NCI-H748 treated with DMSO at 0.1 percent for 48 hours (cell line): ENCODE measurements at places on chromosomes 3 and 15.

GRCh38 chr3:157376603-157377300 is 59.9 kb upstream of the PTX3 start:
- no peak for DNase-seq

DNA sequence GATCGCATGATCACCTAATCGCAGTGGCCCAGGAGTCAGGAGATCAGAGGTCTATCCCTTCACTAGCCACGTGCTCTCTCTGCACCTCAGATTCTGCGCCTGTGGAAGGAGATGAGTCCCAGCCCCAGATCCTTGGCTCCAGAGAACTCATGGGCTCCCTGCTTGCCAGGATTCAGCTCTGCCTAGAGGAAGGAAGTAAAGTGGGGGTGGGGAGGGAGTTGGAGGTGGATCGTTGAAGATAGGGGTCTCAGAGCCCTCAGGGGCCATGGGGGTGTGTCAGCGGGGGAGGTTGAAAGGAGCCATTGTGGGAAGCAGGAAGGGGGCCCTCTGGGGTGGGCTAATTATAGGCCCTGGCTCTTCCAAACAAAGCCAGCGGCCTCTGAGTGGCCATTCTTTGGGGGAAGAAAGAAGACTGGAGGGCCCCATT is 11.3 kb upstream of the STRA6 start:
- no peak for DNase-seq

DNA sequence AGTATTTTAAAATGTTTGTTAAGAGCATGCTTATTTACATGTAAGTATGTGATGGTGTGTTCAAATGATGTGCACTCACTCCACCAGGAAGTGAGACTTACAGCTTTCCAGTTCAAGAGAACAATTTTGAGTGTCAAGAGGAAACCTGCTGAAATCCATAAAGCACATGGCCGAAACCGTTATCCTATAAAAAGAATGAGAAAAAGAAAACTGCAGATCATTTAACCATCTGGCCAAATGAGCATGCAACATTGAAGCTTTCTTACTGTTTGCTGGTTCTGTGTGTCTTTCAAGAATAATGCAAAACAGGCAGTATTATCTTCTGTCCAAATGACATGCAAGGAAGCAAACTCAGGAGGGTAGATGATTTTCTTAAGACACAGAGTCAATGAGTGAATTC is 26.3 kb downstream of the GABRR3 start:
- no peak for DNase-seq

DNA sequence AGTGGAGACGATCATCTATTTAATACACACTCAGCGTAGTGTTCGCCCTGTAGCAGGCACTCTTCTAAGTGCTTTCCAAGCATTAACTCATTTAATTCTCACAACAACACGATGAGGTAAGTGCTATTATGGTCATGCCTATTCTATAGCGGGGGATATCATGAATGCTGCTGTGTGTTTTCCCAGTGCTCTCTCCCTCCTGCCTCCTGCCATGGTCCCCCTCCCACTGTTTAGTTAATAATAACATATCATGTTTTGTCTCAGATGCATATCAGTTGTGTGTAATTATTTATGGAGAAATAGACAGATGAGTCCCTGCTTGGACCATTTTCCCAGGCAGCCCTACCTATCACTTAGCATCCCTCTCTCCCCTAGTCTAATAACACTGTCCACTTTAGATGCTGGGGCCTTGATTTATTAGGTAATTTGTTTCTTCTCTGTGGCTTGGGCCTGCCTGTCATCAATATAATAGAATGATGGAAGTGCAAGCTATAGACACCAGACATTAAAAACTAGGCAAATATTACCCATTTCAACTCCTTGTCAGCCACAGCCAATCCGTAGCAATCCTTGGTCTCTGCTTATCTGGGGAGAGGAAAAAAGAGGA is 122.9 kb upstream of the TLE3 start:
- no peak for DNase-seq

GRCh38 chr15:30924353-30924752 is 20.6 kb downstream of the FAN1 start:
- DNase-seq: no peak

DNA sequence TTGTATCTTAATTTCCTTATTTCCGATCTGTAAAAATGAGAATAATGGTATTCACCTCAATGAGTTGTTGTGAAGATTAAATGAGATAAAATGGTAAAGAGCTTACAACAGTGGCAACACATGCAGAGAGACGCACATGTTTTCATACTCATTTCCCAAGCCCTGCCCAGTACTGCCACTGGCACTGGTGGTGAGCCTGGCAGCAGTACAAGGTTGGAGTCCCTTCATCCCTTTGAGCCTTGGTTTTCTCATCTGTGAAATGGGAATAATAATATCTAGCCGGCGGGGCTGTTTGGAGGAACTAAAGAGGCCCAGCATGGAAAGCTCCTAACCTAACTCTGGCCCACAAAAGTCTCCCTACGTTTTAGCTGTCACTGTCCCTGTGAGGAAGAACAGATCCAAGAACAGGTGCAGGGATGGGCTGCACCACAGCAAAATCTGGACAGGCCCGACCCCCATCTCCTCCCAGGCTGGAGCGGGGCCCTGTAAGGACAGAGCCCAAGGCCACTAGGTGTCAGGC is 866 bp upstream of the CD276 start:
- no peak for DNase-seq

- no peak for DNase-seq
Measured at GRCh38 chr3:36418296-36418695, 38.0 kb downstream of the STAC start.

- peak; percentile 1 for DNase-seq
Measured at GRCh38 chr15:57969355-57969754, 96.2 kb downstream of the ALDH1A2 start.

GRCh38 chr3:101814835-101815234 is 34.5 kb upstream of the NFKBIZ start:
- no peak for DNase-seq

- no peak for DNase-seq
Measured at GRCh38 chr3:47601281-47601680, 22.6 kb upstream of the CSPG5 start.

DNA sequence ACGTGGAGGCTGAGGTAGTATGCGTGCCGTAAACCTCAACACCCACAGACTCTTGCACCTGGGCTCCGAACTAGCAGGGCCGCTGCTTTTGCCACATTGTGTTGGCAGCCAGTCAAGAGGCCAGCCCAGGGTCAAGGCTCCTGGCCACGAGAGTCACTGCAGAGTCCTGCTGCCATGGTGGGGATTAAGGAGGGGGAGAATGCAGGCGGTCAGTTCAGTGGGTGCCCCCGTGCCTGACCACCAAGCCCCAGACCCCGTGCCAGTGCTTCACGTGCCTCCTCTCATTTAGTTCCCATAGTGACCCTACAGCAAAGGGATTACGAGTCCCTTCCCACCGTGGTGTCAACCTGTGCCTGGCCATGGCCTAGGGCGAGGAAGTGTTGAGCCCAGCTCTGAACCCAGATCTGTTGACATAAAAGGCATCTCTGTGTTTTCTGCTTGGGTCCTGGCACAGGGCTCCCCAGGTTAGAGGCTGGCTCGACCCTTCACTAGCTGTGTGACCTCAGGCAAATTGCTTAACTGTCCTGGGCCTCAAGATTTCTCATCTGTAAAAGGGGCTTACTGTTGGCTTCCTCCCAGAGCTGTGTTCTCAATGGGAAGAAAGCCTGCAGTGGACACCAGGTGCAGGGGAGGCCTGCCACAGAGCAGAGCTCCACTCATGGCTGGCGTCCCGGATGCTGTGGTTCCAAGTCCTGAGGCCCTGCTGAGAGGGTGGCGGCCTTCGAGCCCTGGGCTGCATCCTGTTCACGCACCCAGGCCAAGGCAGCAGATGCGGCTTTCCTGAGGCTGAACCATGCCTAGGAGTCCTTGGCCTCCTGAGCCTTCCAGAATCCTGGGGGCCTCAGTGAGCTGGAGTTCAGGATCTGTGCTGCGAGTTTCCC is 32.8 kb downstream of the FBLN2 start:
- no peak for DNase-seq

- no peak for DNase-seq
Measured at GRCh38 chr15:29776859-29777258, 45.4 kb downstream of the TJP1 start.

DNA sequence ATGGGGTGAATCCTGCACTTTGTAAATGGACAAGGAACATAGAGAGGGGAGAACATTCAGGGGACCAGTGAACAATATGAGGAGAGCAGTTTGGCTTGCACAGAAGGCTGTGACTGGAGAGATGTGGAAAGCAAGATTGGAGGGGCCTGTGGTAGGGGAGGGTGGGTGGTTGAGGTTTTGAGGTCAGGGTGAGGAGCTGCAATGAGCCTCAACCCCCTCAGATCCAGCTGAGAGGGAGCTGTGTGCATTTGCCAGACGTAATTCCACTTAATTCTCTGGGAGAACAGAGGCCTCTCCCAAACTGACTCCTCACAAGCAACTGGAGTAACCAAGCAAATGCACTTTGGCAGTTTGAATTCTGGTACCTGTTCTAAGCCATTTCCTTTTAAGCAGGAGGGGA is 253.1 kb upstream of the TRIM42 start:
- DNase-seq: no peak

- DNase-seq: no peak
Measured at GRCh38 chr3:109021556-109021955, 67.9 kb upstream of the GUCA1C start.

DNA sequence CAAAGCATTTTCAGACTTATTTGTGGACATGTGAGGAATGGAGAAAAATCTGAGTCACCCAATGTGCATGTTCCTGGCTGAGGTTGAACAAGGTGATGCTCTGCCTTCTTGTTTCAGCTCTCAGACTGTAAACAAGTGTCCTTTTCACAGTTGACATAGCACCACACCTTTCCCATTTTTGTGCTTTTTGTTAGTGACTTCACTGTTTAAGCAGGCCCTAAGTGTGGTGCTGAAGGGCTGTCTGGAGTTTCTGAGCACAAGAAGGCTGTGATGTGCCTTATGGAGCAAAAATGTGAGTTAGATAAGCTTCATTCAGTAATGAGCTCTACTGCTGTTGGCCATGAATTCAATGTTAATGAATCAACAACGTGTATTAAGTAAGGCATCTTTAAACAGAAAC is 20.4 kb downstream of the ABI3BP start:
- no peak for DNase-seq

DNA sequence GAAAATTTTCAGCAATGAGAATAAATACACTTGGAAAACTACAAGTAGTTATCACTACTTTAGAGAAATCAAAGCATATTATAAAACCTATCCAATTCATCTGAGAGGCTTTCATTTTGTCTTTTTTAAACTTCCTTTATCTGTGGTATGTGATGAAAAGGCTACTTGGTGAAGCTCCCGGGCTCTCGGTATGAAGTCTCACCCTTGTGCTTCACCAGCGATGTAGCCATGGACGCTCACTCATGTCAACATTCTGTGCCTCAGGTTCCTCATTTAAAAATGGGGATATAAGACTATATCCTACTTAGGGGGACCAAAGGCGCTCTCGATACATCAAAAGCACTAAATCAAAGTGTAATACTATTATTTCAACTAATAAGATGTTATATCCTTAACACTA is 14.9 kb downstream of the SATB1 start:
- DNase-seq: no peak

DNA sequence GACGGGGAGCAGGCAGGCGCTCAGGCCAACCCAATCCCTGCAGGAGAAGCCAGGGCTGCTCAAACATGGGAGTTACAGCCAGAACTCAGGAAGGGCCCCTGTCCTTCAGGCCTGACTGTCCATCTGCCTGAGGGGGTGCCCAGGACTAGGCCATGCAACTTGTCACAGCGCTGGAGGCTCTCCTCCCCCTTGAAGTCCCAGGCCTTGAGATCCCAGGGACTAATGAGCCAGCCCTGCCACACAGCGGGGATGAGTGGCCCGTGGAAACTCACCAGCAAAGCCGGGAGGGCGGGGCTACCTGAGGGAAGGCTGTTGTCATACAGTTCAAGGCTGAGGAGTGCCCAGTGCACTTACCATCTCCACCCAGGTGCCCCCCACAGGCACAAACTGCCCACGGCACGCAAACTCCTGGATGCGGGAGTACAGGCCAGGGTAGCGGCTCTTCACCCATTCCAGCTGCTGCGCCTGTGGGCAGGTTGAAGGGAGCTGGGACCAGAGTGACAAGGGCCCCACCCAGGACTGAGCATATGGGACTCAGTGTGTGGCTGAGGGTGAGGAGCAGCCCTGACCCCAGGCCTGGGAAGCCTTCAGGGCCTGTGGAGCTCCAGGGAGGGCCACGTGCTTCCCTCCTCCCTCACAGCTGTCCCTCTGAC is 6.3 kb downstream of the MAN2C1 start:
- no peak for DNase-seq

- DNase-seq: no peak
Measured at GRCh38 chr3:43794776-43795175, 104.0 kb downstream of the ABHD5 start.
